Activated CD4-positive, alpha-beta T cell treated with anti-CD3 and anti-CD28 coated beads, Interleukin-2, Interleukin-4, amounts not matched to agents 100 ng/mL and 50 ng/mL, durations not matched to agents 16 hours and 8 hours (primary cell): ENCODE measurements at places on chromosomes 6 and 20.
A peak's percentile ranks its signal among the peaks of the same experiment; 100 is the strongest.

DNA sequence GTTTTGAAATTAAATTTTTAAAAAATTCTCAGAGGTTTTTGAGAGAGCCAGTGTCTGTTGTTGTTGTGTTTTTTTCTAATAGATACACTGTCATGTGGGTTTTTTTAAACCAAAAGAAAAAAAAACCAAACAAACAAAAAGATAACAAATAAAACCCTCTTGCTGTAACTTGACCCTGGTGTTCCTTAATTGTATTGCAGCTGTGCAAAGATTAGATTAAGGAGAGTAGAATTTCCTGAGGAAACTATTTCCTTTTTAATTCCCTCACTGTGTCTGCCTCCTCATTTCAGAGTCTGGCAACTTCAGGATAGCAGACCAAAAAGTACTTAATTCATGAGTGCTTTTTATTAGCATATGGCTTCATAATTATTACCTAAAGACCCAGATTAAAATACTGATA lies 281.9 kb downstream of the EPM2A start:
- DNase-seq, result no peak

DNA sequence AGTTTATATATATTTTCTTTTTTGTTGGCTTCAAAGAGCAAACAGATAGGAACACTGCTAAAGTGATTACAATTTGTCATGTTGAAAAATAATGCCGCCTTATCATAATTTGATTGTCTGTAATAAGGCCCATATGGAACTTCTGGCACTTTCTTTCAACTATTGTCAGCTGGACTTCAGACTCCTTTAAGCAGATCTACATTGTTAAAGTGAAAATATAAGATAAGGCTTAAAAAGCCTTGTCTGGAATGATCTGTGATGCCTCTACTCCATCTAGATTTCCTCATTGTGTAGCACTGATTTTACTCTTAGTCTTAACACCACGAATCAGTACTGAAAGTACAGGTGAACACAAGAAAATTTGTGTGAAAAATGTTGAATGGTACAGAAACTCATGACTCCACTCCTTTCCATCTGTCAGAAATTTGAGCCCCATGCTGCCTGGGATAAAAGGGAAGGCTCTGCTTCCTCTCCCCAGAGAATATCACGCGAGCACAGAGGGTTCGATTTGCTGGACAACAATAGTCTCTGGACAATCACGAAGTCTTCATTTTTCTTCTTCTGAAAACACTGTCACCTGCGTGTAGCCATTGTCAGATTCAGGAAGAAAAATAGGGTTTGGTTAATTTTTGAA lies 56.0 kb downstream of the BCAS1 start:
- no peak for DNase-seq

DNA sequence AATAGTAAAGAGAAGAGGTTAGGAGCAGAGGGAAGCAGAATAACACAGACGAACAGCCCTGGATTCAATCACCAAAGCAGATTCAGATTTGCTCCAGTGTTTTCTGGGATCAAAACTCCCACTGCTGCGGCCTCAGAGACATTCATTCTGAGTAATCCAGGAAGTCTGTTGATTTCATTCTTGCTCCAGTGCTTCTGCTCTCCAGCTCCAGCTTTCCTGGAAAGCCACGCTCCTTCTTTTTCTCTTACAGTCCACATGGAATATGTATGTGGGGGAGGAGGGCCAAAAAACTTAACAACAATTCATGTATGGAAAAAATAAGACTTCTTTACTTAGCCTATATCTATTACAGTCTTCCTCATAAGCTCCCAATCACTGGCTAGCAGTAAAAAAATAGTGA lies 26.4 kb upstream of the UST start:
- DNase-seq, result no peak

GRCh38 chr6:82179415-82179814 lies 68.1 kb downstream of the IBTK start:
- no peak for DNase-seq

DNA sequence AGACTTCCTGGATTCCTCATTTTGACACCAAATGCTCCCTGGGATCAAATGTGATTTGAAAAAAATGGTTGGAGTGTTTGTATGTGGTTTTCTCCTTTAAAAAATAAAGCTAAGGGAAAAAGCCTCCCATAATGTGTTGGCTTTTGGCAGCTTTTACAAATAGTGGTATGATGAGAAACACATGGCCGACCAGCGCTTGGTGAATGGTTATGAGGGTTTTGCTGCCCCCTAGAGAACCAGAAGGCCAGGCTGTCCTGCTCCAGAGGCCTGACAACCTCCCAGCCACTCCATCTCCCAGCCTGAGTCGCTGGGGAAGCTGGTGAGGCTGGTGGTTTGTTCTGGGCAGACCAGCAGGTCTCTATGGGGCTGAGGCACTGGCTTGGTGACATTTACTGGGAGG lies 69.3 kb downstream of the CLIC5 start:
- DNase-seq, result no peak

DNA sequence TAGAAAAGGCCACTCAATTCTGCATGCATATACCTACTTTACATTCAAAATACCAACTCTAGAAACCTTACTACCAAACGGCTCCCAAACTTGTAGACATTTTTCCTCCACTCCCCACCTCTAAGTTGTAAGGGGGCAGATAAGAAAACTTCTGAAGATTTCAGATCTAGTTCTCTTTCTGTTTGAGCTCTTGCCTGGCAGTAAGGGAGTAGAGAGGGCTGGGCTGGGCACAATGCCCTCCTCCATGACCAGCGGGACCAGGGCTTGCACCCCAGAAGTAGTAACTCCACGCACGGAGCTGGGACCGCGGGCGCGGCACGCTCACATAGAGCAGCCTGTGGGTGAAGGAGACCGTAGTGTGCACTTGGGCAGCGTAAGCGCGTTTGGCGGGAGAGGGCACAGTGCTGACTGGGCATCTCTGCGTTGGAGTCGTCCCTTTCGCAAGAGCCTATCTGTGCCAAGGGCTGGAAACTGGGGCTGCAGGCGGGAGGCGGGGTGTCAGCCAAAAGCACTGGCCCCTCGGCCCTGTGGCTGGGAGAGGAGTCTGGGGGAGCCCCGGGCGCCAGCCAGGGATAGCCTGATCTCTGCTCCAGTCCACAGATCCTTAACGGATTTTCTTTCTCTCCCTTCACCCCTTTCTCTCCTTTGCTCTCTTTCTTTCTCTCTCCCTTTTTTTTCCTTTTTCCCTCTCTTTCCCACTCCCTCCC lies 32.4 kb downstream of the PHACTR1 start:
- DNase-seq, result no peak

DNA sequence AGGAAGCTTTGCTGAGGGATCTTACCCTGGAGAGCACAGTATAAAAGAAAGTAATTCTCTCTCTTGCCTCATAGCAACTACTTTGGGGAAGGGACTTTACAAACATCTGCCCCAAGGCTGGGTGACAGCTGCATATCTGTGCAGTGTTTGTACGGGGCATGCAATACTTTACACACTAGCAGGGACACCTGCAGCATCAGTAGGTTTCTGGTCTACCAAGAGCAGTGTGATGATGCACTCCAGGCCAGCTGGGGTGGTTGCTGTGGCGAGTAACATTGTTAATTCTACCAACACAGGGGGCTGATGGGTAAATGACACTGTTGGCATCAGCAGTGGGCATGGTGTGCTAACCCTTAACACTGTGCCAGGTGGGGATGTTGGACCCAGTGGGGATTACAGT lies 48.0 kb downstream of the ADTRP start:
- DNase-seq, result peak; percentile 54

GRCh38 chr6:84033523-84034451 lies at the start of gene MRAP2:
TSS of gene MRAP2 (plus strand) at chr6:84033772. CDS start at chr6:84055319, 21,547 bp downstream.
- DNase-seq, result no peak

DNA sequence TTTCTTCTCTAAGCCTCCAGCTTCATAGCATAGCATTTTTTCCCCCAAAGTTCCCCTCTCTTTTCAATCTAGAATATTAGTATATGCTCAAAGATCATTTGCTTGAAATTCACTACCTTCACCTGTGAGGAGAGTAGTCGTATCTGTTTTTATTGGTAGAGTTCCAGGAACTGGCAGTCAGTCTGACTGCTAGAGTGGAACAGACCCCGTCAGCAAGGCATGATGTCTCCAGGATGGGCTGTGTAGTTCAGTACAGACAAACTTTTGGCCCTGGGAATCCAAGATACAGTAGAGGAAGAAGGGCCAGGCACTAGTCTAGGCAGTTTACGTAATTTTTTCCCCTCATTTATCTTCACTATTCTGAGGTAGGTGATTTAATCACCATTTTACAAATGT lies 29.1 kb downstream of the RALY start:
- DNase-seq, result no peak

- DNase-seq, result no peak
Measured at GRCh38 chr20:16952965-16953364, 204.8 kb downstream of the OTOR start.

DNA sequence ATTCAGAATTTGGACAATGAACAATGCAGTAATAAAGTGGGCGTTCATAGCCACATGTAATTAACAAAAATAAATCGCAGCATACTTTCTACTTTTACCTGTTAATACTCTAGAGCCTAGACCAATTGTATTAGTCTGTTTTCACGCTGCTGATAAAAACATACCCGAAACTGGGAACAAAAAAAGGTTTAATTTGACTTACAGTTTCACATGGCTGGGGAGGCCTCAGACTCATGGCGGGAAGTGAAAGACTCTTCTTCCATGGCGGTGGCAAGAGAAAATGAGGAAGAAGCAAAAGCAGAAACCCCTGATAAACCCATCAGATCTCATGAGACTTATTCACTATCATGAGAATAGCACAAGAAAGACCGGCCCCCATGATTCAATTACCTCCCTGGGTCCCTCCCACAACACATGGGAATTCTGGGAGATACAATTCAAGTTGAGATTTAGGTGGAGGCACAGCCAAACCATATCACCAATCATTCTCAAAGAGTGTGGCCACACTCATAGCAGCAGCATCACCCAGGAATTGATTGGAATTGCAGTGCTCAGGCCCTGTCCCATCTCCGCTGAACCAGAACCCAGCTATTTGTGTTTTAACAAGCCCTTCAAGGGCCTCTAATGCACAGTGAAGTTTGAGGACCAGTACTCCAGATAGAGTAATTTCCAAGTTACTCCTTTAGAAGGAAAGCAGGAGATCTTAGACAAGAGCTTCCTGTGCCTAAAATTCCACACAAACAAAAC lies 650.0 kb downstream of the KIF16B start:
- no peak for DNase-seq

DNA sequence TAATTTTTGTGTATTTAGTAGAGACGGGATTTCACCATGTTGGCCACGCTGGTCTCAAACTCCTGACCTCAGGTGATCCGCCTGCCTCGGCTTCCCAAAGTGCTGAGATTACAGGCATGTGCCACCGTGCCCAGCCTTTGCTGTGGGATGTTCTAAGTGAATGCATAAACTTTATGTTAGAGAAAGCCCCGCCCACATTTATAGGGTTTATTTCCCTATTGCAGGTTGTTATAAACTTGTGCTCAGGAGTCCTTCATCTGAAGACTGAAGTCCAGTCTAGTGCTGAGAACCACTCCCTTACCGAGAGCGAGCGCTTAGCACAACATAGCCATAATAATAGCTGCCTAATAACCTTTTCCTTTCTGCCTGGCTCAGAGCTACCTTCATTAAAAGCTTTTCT lies 75.4 kb upstream of the ZNF217 start:
- DNase-seq, result no peak

- DNase-seq, result no peak
Measured at GRCh38 chr6:4776493-4777393, 539 bp downstream of the CDYL start.

DNA sequence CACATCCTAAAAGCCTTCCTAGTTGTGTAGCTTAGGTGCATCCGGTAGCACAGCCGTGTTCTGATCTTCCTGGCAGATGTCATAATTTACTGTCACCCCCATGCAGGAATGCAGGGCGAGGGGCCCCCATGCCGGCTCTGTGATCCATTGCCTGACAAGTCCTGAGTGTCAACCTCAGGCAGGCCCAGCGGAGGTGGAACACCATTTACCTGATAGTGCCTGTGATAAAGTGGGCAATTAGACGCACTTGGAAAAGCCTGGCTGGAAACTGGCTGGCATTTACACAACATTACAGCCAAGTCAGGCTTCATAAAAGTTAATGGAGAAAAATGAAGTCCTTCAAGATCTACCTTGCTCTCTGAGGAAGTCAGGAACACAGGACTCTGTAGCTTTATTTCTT lies 521.4 kb upstream of the JAG1 start:
- DNase-seq, result no peak

- no peak for DNase-seq
Measured at GRCh38 chr6:134510920-134511319, 193.0 kb upstream of the SGK1 start.

DNA sequence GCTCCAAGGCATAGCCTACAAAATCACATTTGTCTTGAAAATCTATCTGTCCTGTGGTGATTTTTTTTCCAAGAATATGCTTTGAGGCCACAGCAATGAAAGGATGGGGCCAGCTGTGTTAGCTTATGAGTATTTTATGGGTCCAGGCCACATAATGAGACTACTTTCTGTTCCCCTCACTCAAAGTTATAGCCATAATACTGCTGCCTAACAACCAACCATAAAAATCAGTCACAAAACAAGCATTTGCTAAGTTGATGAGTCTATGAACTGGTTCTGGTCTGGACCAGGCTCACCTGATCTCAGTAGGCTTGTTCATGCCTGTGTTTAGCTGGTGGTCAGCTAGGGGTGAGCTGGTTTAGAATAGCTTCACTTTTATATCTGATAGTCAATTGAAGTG lies 192.5 kb upstream of the PLCB4 start:
- no peak for DNase-seq

GRCh38 chr6:158686791-158687381 lies 37.0 kb downstream of the SYTL3 start:
- peak; percentile 62 for DNase-seq

DNA sequence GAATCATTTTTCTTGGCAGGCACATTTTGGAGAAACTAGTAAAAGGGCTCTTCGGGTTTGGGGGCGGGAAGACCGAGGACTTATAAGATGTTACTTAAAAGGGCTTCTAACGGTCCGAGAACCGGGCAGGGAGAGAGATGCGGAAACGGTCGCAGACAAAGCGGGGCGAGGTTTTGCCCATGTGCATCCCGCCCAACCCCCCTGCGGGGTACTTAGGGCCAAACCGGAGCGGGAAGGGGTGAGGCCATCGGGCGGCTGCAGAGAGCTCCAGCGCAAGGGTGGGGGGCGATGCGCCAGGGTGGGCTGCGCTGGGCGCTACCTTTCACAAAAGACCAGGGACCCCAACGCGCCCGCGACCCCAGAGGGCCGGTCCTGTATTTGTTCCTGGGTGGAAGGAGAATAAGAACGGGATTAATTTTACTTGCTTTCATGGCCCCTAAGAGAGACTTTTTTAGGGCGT lies 616 bp downstream of the TUBB start:
- DNase-seq, result peak; percentile 68

DNA sequence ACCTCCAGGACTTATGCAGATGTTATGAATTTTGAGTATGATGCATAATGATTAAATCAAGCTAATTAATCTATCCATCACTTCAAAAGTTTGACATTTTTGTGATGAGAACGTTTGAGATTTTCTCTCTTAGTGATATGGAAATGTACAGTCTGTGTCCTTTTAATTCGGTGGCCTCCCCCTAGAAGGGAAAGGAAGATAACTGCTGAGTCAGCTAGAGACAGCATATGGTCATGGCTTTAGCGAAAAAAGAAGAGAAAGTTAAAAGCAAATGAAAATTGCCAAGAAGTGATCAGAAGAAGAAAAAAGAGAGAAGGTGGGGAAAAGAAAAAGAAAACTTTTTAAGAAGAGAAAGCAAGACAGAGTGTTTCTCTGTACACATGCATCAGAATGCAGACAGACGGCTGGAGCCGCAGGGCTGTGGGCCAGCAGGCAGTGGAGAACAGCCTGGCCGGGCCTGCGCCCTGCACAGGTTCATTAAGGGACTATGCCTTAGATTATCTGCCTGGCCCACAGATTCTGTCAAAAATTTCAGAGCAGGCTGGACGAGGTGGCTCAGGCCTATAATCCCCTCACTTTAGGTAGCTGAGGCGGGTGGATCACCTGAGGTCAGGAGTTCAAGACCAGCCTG lies 7.7 kb downstream of the PRR18 start:
- DNase-seq, result no peak
